Activated CD4-positive, alpha-beta memory T cell treated with anti-CD3 and anti-CD28 coated beads, Interleukin-2, amount 10 ng/mL, durations not matched to agents 7 days and 5 days (primary cell): ENCODE measurements at places on chromosomes 5 and 9. TPM values are rescaled to one million over a fixed set of nuclear protein-coding genes. Genes with fewer than 3 reads are reported as not detected.

DNA sequence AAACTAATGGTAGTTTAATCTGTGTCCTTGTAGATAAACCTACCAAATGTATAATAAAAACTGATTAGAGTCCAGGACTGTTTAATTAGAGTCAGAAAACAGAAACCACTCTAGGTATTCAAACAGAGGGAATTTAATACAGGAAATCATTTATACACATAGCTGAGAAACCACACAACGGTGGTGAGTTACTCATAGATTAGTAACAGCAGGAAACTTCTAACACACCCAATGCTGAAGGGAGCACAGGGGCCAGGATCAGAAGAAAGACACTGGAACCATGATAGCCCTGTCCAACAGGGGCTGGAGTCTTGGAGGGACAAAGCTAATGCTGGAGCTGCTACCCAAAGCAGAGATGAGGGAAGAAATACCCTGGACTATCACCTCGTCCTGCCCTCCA, 321.0 kb downstream of the ACTL7B start:
- no peaks in the 10 kb centered on the region for H3K36me3 ChIP-seq
- no peaks in the 10 kb centered on the region for H3K27me3 ChIP-seq
- H3K4me1 ChIP-seq: no peaks in the 10 kb centered on the region
- H3K27ac ChIP-seq: no peak overlapping the region

DNA sequence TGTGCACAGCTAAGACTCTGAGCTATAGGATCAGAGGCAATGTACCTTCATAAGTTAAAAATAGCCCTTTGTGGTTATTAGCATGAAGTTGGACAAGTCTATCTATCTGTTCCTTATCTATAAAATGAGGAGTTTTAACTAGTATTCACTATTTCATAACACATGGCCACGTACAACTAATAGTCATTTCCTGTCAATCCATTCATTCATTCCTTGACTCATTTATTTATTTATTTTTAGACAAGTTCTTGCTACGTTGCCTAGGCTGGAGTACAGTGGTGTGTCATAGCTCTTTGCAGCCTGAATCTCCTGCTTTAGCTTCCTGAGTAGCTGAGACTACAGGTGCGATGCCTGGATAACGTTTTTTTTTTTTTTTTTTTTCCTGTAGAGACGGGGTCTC, 92.1 kb downstream of the NR3C1 start:
- no peak overlapping the region for H3K4me3 ChIP-seq
- no peak for DNase-seq
- peaks cover 67% of the 10 kb centered on the region for H3K36me3 ChIP-seq
- H3K27me3 ChIP-seq: no peaks in the 10 kb centered on the region

- H3K27ac ChIP-seq: no peak overlapping the region
- no peaks in the 10 kb centered on the region for H3K36me3 ChIP-seq
- DNase-seq: no peak
- H3K4me3 ChIP-seq: no peak overlapping the region
- H3K27me3 ChIP-seq: no peaks in the 10 kb centered on the region
These were observed 28.8 kb downstream of the SLC46A2 start for GRCh38 chr9:112861638-112862555.

- DNase-seq: peak; percentile 9
- H3K36me3 ChIP-seq: no peaks in the 10 kb centered on the region
- no peak overlapping the region for H3K27ac ChIP-seq
- H3K27me3 ChIP-seq: peaks cover 15% of the 10 kb centered on the region
These were observed 43.4 kb upstream of the SH3PXD2B start for GRCh38 chr5:172497591-172498255.

NOXA1 gene
- 0.50 TPM for total RNA-seq

- peaks cover 23% of the 10 kb centered on the region for H3K4me1 ChIP-seq
- no peaks in the 10 kb centered on the region for H3K27me3 ChIP-seq
- no peak overlapping the region for H3K4me3 ChIP-seq
- no peak overlapping the region for H3K27ac ChIP-seq
- peaks cover 74% of the 10 kb centered on the region for H3K36me3 ChIP-seq
These were observed 14.2 kb downstream of the TCERG1 start for GRCh38 chr5:146461319-146461718.

GRCh38 chr9:116767219-116767618, 80.1 kb downstream of the TRIM32 start:
- no peaks in the 10 kb centered on the region for H3K36me3 ChIP-seq
- DNase-seq: no peak
- H3K27me3 ChIP-seq: no peaks in the 10 kb centered on the region
- no peaks in the 10 kb centered on the region for H3K4me1 ChIP-seq

DNA sequence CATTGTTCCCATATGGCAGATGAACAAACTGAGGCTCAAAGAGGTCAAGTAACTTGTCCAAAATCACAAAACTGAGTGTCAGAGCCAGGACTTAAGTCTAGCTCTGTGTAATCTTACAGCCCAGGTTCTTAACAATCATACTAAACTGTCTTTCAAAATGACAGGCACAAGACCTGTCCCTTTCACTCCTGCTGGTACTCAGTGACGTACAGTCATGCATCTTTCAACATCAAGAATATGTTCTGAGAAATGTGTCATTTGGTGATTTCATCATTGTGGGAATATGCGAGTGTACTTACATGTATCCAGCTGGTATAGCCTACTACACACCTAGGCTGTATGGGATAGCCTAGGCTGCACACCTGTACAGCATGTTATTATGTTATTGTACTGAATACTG, 646.8 kb upstream of the WWC1 start:
- no peaks in the 10 kb centered on the region for H3K27me3 ChIP-seq
- no peaks in the 10 kb centered on the region for H3K4me1 ChIP-seq
- no peak for DNase-seq
- no peak overlapping the region for H3K4me3 ChIP-seq

CDH9 gene
- total RNA-seq: not detected

DNA sequence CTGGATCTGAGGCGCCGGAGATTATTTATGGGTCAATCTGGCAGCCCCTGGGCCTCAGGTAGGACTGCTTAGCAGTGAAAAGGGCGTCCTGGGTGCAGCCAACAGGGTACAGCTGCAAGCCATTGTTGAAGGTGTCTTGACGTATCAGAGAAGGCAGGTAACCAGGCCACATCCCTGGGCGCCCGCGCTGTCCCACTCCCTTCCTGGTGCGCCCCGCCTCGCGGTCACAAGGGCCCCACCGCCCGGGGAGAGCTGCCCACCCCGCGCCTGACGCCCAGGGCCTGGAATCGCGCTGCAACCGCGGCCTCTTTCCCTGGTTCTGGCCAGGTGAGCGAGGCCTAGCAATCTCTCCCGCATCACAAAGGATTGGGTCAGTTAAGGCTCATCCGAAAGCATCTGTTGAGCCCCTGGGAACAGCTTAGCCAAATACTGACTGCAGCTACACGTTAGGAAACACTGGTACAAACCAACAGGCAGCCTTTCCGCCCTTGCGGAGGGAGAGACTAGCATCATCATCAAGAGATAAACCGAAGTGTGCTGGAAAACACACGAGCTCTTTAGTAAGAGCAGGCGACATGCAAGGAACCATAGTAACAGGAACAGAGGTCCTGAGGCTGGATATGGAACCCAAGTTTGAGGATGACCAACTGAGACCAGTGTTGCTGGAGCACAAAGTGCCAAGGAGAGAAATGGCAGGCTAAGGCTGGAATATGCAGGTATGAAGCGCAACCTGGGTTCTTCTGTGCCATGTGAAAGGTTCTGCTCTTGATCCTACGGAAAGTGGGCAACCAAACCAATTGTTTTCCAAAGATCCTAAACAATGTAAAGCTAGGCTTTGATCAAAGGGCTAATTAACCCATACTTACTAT, 3.6 kb downstream of the RPS23 start:
- H3K36me3 ChIP-seq: peaks cover 62% of the 10 kb centered on the region
- H3K27me3 ChIP-seq: no peaks in the 10 kb centered on the region
- H3K27ac ChIP-seq: no peak overlapping the region
- no peak overlapping the region for H3K4me3 ChIP-seq
- DNase-seq: no peak
- peaks cover 51% of the 10 kb centered on the region for H3K4me1 ChIP-seq

GRCh38 chr9:15469406-15469805, 41.4 kb downstream of the PSIP1 start:
- no peak for DNase-seq
- peaks cover 71% of the 10 kb centered on the region for H3K36me3 ChIP-seq
- no peaks in the 10 kb centered on the region for H3K27me3 ChIP-seq
- H3K4me1 ChIP-seq: peaks cover 13% of the 10 kb centered on the region

- H3K4me3 ChIP-seq: no peak overlapping the region
- no peak for DNase-seq
- no peaks in the 10 kb centered on the region for H3K27me3 ChIP-seq
These were observed 32.1 kb downstream of the PROP1 start for GRCh38 chr5:177963966-177964365.

DNA sequence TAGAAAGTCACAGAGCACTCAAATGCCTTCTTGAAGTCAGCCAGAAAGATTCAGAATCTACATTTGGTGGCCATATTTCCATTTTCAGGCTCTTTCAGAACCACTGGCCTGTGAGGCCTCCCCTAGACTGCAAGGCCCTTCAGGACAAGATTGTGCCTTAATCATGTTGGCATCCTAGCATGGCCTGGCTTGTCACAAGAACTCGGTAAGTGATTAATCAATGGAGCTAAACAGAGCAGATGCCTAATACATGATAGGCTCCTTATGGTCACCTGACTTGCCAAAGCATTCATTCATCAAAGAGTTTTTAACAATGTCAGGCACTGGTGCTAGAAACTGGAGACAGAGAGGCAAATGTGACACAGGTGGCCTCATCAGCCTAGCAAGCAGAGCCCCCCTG, 70.3 kb downstream of the PGM5 start:
- no peaks in the 10 kb centered on the region for H3K36me3 ChIP-seq
- H3K27me3 ChIP-seq: peaks cover 2% of the 10 kb centered on the region
- no peaks in the 10 kb centered on the region for H3K4me1 ChIP-seq
- H3K27ac ChIP-seq: no peak overlapping the region

DNA sequence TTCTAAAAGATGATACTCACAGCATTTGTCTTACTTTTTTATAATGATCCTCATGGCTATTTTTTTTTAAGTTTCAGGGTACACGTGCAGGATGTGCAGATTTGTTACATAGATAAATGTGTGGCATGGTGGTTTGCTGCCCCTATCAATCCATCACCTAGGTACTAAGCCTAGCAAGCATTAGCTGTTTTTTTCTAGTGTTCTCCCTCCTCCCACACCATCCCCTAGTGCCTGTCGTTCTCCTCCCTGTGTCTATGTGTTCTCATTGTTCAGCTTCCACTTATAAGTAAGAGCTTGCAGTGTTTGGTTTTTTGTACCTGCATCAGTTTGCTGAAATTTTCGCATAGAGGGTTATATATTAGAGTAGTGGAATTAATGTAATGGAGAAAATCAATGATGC, 189.1 kb upstream of the CDH12 start:
- no peaks in the 10 kb centered on the region for H3K36me3 ChIP-seq
- DNase-seq: no peak
- no peak overlapping the region for H3K27ac ChIP-seq
- no peaks in the 10 kb centered on the region for H3K4me1 ChIP-seq

GRCh38 chr5:170126626-170127025, 20.9 kb downstream of the FOXI1 start:
- H3K27ac ChIP-seq: no peak overlapping the region
- DNase-seq: no peak
- H3K4me3 ChIP-seq: no peak overlapping the region
- H3K27me3 ChIP-seq: peaks cover 55% of the 10 kb centered on the region
- H3K36me3 ChIP-seq: no peaks in the 10 kb centered on the region

- no peaks in the 10 kb centered on the region for H3K4me1 ChIP-seq
- no peak for DNase-seq
These were observed 131.0 kb upstream of the BRINP1 start for GRCh38 chr9:119500072-119500771.

GRCh38 chr5:179890751-179891682, 16.7 kb downstream of the TBC1D9B start:
- peaks cover 47% of the 10 kb centered on the region for H3K36me3 ChIP-seq
- H3K4me1 ChIP-seq: no peaks in the 10 kb centered on the region
- H3K27me3 ChIP-seq: no peaks in the 10 kb centered on the region

GRCh38 chr5:44048276-44048984, 340.8 kb downstream of the FGF10 start:
- H3K36me3 ChIP-seq: no peaks in the 10 kb centered on the region
- no peak overlapping the region for H3K27ac ChIP-seq
- DNase-seq: no peak
- no peaks in the 10 kb centered on the region for H3K27me3 ChIP-seq

- H3K4me3 ChIP-seq: no peak overlapping the region
- H3K4me1 ChIP-seq: peaks cover 29% of the 10 kb centered on the region
- no peaks in the 10 kb centered on the region for H3K36me3 ChIP-seq
- no peak overlapping the region for H3K27ac ChIP-seq
- DNase-seq: no peak
- no peaks in the 10 kb centered on the region for H3K27me3 ChIP-seq
These were observed 11.0 kb downstream of the SLC44A1 start for GRCh38 chr9:105255421-105255820.

LCN2 gene
- not detected for total RNA-seq

SIGMAR1 gene
- total RNA-seq: 55.5 TPM

NADK2 gene
- total RNA-seq: 16.2 TPM

GRCh38 chr9:91102269-91102668, 259.4 kb downstream of the AUH start:
- H3K36me3 ChIP-seq: peaks cover 92% of the 10 kb centered on the region
- H3K27me3 ChIP-seq: no peaks in the 10 kb centered on the region
- peaks cover 72% of the 10 kb centered on the region for H3K4me1 ChIP-seq
- DNase-seq: no peak
- H3K27ac ChIP-seq: peak overlapping the region; percentile 81

HTR1A gene
- not detected for total RNA-seq

GRCh38 chr9:81363916-81364480, 325.3 kb downstream of the TLE1 start:
- no peaks in the 10 kb centered on the region for H3K36me3 ChIP-seq
- no peaks in the 10 kb centered on the region for H3K4me1 ChIP-seq
- H3K27me3 ChIP-seq: no peaks in the 10 kb centered on the region
- no peak overlapping the region for H3K27ac ChIP-seq
- H3K4me3 ChIP-seq: no peak overlapping the region

DNA sequence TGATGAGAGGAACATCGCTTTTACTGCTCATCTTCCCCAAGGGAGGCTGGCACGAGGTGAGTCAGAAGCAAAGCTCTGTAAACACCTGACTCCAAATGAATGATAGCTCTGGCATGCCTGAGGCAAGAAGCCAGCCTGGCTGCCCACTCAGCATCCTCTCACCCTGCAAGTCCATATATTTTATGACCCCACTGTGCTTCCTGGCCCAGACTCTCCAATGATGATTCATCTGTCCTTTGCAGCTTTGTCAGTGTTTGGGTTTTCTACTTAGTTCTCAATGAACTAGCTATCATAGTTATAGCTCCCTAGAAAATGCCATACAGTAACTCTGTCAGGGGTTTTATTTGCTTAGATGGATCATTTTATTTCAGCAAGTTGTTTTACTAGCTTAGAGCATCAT, 52.1 kb upstream of the FSTL4 start:
- no peak overlapping the region for H3K4me3 ChIP-seq
- DNase-seq: no peak
- H3K27ac ChIP-seq: no peak overlapping the region
- H3K36me3 ChIP-seq: no peaks in the 10 kb centered on the region
- H3K27me3 ChIP-seq: peaks cover 13% of the 10 kb centered on the region
- H3K4me1 ChIP-seq: no peaks in the 10 kb centered on the region

SLC6A7 gene
- total RNA-seq: not detected

- DNase-seq: peak; percentile 66
- no peak overlapping the region for H3K4me3 ChIP-seq
- no peaks in the 10 kb centered on the region for H3K27me3 ChIP-seq
- H3K4me1 ChIP-seq: peaks cover 3% of the 10 kb centered on the region
These were observed 14.9 kb upstream of the FGFR4 start for GRCh38 chr5:177071666-177072385.
